ENCODE measurements at places on chromosomes 1 and 21. TPM values are rescaled to one million over a fixed set of nuclear protein-coding genes. Genes with fewer than 3 reads are reported as not detected.

PTGS2 gene
- total RNA-seq: 32.8 TPM

SLC22A15 gene
- 9.2 TPM for total RNA-seq

BROX gene
- total RNA-seq: 75.2 TPM

DNA sequence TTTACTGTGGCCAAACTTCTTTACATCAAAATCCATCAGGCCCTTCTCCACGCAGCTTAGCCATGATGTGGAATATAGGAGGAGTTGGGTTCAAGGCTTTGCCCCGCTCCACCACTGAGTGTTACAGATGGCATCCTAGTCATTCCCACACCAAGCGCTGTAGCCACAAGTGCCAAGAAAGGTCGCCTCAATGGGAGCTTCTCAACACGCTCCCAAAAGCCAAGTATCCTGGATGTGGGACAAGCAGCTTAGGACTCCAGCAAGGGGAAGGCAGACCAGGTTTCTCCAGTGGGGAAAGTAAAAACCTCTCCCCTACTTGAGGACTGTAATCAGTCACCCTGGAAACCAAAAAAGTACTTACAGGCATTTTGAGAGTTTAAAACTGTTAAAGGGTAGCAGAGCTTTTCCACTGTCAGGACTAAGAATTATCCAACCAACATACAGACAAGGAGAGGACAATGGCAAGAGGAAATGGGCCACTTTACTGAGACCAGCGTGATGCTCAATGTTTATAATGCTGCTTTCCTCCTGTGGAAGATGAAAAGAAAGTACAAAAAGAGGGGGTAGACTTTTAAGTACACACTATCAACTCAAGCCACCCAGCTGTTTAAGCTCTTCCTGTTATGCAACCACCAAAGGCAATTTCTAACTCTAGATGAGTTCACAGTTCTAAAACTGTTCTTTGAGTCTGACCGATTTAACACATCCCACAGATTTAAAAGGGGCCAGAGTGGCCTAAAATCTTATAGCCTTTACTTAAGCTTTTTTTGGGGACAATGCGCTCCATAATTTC, 120.7 kb upstream of the KRTAP19-8 start:
- H3K4me3 ChIP-seq: no peak overlapping the region
- DNase-seq: peak; percentile 64
- no peak overlapping the region for H3K27ac ChIP-seq
- H3K27me3 ChIP-seq: no peaks in the 10 kb centered on the region
- no peaks in the 10 kb centered on the region for H3K36me3 ChIP-seq

- no peak for DNase-seq
- H3K36me3 ChIP-seq: no peaks in the 10 kb centered on the region
- H3K27ac ChIP-seq: no peak overlapping the region
- peaks cover 30% of the 10 kb centered on the region for H3K4me1 ChIP-seq
These were observed 64.6 kb upstream of the WDR26 start for GRCh38 chr1:224499204-224499603.

DNA sequence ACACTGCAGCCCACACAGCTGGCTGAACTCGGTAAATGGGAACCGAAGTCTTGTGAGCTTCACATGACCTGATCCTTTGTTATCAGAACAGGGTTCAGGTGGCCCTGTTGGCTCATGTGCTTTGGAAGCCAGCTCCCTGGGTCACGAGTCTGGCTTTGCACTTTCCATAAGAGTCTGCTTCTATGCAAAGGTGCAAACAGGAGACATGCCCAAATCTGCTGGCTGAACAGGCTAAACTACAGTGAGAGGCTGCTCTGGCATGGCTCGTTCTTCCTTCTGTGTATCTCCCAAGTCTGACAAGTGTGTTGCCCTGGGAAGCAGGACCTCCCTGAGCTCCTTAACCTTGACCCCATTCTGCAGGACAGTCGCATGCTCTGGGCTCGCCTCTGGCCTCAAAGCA, 549.6 kb downstream of the KIF26B start:
- H3K27ac ChIP-seq: no peak overlapping the region
- no peak for DNase-seq
- H3K4me3 ChIP-seq: no peak overlapping the region
- H3K36me3 ChIP-seq: no peaks in the 10 kb centered on the region

DNA sequence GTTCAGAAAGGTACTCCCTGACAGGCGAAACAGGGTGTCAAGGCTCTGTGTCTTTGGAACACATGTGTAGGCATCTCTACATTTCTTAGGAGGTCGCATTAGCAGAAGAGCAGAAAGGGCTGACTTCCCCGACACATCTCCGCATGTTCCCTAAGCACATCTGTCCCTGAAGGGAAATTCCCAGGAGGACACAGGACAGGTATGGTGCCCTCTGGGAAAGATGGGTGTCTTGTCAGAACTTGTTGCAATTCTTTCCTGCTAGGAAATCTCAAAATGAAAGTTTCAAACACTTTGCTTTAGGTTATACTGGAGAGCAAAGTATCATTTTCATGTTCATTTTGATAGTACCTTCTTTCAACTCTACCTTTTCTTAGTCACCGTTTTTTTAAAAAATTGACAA, 2.0 kb downstream of the DSCAM start:
- H3K4me3 ChIP-seq: no peak overlapping the region
- H3K36me3 ChIP-seq: no peaks in the 10 kb centered on the region
- H3K27me3 ChIP-seq: peaks cover 3% of the 10 kb centered on the region
- no peak overlapping the region for H3K27ac ChIP-seq
- DNase-seq: no peak

Data from natural killer cell (primary cell).